ENCODE measurements at places on chromosomes 1 and 21.
A peak's percentile ranks its signal among the peaks of the same experiment; 100 is the strongest.

- no peak for DNase-seq
Measured at GRCh38 chr1:203354246-203354645, 3.3 kb upstream of the FMOD start.

- no peak for DNase-seq
Measured at GRCh38 chr21:39776589-39776988, 31.6 kb downstream of the IGSF5 start.

GRCh38 chr1:11650331-11650991, 3.8 kb downstream of the FBXO2 start:
- DNase-seq: peak; percentile 79

- DNase-seq: no peak
Measured at GRCh38 chr1:63669151-63669961, 76.1 kb downstream of the PGM1 start.

GRCh38 chr1:81880781-81881180, 80.0 kb downstream of the ADGRL2 start:
- DNase-seq: no peak

DNA sequence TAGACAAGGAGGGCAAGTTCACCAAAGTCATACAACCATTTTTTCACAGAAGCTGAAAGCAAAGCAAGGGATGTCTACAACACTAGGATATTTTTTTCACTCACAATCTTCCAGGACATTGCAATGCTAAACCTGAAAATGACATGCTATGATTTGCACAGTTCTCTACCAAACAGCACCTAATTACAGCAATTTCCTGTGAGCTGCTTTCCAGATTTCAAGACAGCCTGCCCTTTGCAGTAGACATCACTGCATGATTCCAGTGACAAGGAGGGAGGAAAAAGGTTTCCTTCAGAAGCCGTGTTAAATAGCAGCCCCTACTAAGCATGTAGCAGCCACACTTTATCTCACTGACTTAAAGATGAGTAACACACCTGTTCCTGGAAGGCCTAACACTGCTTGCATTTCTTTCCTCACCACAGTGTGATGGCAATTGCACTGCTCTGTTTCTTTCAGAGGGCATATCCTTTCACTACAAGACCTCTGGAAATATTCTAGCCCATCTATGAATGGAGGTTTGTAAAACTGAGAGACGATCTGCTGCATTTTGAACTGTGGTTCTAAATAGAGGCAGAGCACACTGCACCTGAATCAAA, 97.1 kb downstream of the DUSP10 start:
- no peak for DNase-seq

DNA sequence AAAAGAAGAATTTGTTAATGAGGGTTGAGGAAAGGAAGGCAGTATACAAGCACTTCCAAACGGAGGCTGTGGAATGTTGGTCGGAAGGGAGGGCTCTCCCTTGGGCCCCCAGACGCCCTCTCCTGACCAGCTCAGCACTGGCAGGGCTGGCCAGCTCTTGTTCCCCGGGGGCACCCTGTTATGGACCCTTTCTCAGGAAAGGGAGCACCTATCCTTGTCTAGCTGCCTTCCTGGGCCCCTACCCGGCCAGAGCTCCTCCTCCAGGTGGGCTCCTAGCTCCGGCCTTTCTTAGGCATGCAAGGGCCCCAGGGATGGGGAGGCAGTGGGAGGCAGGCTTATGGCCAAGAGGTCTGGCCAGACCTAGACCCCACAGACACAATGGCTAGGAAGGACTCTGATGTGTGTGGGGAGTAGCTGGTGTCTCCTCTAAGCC, 926 bp downstream of the BLACAT1 start:
- no peak for DNase-seq

- DNase-seq: no peak
Measured at GRCh38 chr1:7493711-7494454, 277.2 kb upstream of the VAMP3 start.

DNA sequence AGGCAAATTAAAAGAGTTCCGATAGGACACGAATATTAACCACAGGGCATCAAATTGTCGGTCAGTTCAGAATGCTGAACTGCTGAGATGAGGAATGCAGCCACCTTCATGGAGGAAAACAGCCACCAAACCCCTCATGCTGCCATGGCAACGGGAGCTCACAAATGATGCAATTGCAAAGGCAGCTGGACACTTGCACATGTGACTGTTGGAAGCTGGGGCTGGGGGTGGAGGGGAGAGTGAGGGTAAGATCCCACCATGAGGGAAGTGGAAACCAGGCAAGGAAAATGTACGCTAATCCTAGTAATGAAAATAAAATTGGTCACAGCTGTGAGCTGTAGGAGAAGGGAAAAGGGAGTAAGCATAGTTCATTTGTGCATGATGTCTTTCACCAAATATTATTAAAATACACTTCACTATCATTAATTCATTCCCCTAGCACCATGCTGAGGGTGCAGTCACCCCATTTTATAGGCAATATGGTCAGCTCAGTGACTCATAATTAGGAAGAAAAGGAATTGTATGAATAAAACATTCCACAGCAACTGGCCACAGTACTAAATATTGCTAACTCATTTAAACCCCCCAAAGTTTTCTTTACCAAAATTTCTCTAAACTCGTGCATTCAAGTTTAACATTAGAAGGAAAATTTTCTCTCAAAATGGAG, 15.3 kb downstream of the BECN2 start:
- DNase-seq: peak; percentile 77

- no peak for DNase-seq
Measured at GRCh38 chr1:2419416-2419815, 7.1 kb upstream of the PEX10 start.

DNA sequence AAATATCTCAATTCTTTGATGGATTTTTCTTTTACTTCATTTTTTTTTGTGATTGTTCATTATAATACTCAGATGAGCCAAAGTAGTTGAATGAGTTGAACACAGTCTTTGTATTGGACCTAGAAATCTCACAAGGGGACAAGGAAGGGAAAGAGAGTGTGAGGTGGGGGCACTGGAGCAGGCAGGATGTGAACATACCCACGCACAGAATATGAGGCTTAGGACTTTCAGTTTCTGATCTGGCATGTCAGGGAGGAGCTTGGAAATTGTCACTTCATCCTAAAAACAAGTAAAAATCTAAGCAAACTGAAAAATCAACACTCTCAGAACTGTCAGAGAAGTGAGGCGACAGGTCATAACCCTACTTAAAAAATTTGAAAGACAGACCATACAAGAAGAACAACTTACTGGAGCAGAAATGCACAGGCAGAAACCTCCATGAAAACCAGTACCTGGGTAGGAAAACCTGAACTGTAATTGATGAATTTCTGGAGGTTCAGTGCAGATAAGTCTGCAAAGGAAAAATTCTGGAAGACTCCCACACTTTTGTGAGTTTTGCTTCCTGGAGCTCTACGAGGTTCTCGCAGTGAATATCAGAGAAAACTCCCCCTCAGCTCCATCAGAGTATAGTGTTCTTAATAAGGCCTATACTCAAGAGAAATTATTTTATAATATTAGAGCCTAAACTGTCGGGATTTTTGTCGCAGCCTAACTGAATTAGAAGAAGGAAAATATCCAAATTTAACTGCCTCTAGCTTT, 3.6 kb upstream of the PTGS2 start:
- DNase-seq: no peak

DNA sequence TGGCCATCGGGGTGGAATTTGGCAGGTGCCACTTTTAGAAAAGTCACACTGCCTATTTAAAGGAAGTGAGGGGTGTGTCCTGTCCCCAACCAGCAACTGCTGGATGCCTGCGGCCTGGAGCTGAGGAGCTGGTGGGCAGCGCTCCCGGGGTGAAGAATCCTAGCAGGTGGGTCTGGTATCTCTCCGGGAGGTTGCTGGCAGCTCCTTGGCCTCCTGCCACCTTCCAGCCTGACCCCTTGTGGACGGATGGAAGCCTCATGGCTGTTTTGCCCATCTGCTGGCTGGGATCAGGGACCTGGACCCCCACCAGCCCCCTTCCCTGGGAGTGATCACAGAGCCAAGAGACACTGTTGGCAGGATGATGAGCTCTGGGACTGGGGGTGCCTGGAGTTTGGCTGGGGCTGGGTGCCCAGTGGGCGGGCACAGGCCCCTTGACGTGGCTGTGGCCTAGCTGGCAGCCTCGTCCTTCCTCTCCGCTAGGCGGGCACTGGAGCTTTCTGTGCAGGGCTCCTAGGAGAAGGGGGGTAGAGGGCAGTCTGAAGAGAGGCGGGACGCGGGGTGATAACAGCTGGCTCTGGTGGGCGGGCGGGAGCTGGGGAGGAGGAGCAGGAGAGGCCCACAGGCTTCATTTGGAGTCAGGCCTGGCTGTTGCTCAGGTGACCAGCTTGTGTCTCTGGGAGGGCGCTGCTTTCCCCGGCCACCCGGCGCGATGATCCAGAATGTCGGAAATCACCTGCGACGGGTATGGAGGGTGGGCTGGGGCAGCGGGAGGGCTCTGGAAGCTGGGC, at the start of gene ACOT11:
Gene ACOT11, plus strand, starts transcription at position 628 of the 788 bp plus-strand sequence. Its CDS starts 82 bp downstream, at position 710.
- peak; percentile 60 for DNase-seq

GRCh38 chr21:35189077-35189863, 140.2 kb upstream of the RUNX1 start:
- no peak for DNase-seq

DNA sequence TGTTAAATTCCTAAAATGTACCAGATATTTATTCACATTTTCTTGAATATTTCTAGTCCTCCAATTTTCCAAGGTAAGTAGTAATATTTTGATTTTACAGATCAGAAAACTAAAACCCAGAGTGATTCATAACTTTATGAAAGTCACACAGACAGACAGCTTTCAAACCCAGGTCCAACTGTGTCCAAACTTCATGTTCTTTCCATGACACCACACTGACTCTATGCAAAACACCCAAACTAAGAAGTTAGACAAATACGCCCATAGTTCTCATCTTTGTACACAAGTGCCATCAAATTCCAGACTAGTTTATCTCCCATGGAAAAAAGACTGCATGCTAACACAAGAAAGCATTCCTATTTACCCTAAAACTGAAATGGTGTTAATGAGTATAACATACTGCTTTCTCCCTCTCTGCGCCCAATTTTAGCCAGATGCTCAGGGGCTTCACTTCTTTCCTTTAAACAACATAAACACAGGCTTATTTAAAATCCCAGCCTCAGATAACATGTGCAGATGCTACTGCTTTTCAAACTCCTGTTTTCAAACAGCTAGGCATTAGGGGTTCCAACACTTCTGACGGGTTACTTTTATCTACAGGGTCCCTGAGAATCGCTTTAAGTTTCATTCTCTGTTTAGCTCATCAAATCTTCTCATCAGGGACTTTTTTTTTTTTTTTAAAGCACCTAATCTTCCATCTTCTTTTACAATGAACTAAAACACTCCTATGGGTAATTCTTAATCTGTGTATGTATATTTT, 44.6 kb downstream of the WASF2 start:
- no peak for DNase-seq

Data from type B pancreatic cell (in vitro differentiated cells).